ENCODE measurements at places on chromosomes 1 and 21.

GRCh38 chr1:63955370-63956145 lies 181.7 kb downstream of the ROR1 start:
- DNase-seq = no peak

GRCh38 chr1:58893257-58893869 lies 109.5 kb upstream of the JUN start:
- no peak for DNase-seq

- DNase-seq = peak; percentile 25
These were observed 9.0 kb upstream of the CSF1 start for GRCh38 chr1:109901524-109902145.

- DNase-seq = no peak
These were observed 44.5 kb downstream of the LRRC38 start for GRCh38 chr1:13469343-13469742.

GRCh38 chr1:1577367-1578011 lies 2.8 kb upstream of the SSU72 start:
- no peak for DNase-seq

DNA sequence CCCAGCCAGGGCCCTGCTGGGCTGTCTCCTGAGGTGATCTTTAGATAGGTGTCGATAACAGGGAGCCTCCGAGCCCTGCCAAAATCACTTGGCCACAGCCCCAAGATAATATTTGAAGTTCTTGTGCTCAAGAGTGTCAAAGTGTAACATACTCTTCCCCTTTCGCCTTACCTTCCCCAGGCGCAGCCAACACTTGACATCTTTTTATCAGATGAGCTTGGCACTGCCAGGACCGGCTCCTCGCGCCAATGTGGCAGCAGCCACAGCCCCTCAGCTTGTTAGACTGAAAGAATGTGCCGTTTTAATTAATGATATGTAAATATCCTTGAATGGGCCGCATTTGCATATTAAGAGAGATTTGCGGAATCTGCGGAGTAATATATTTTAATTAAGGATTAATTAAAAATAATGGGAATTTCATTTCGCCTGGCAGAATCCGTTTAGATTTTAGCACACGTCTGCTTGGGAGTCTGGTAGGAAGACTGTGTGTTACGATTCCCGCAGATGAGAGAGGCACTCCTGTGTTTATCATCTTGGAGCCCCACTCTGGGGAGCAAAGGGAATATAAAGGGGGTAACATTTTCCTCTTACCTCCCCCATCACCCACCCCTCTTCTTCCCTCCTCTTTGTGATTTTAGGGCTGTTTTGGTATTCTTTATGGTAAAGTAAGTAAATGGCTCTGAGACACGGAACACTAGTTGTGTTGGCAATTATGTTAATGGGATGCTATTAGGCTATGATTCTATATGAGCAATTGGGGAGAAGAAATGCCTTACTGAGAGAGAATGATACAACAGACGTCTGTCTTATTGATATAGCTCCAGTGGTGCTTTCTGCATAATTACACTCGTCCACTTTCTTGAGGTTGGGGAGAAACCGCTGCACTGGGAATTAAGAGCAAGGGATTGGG lies 109.8 kb downstream of the PBX1 start:
- no peak for DNase-seq

- peak; percentile 48 for DNase-seq
These were observed at the start of gene CDKN2C for GRCh38 chr1:50969611-50970508. Gene CDKN2C (plus strand): TSS chr1:50970245. CDS start chr1:50970369, 124 bp downstream.

- DNase-seq = no peak
These were observed 119.3 kb downstream of the LYPLAL1 start for GRCh38 chr1:219292999-219293398.

DNA sequence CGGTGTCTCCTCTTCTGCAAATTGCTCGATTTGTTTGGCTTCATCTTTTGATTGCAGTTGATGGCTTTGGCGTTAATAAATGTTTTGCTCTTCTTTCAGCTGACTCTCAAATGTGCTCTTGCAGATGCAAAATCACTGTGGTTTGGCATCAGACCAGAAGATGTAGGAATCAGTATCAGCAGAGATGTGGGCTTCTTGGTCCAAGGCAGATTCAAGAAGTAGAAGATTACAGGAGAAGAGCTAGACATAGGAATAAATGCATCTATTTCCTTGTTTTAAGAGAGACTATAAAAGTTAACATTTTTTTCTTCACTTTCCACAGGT lies 59.8 kb upstream of the BACH1 start:
- DNase-seq = no peak

GRCh38 chr21:34890724-34891612 lies 158.1 kb downstream of the RUNX1 start:
- DNase-seq = no peak

DNA sequence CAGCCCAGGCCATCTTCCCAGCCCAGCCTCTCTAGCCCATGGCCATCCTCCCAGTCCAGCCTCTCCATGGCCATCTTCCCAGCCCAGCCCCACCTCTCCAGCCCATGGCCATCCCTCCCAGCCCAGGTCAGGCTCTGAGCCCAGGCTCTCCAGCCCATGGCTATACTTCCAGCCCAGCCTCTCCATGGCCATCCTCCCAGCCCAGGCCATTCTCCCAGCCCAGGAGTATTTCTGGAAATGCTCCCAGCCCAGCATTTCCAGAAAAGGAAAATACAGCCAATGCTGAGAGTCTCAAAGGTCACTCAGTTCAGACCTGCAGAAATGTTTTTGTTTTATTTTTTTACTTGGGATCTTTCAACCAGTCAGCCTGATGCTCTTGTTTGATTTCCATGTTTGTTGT lies 70.0 kb upstream of the ZNF281 start:
- DNase-seq = no peak

GRCh38 chr1:28374297-28374696 lies 4.8 kb downstream of the PHACTR4 start:
- no peak for DNase-seq

- DNase-seq = no peak
These were observed 1.7 kb downstream of the SPSB1 start for GRCh38 chr1:9294405-9294773.

DNA sequence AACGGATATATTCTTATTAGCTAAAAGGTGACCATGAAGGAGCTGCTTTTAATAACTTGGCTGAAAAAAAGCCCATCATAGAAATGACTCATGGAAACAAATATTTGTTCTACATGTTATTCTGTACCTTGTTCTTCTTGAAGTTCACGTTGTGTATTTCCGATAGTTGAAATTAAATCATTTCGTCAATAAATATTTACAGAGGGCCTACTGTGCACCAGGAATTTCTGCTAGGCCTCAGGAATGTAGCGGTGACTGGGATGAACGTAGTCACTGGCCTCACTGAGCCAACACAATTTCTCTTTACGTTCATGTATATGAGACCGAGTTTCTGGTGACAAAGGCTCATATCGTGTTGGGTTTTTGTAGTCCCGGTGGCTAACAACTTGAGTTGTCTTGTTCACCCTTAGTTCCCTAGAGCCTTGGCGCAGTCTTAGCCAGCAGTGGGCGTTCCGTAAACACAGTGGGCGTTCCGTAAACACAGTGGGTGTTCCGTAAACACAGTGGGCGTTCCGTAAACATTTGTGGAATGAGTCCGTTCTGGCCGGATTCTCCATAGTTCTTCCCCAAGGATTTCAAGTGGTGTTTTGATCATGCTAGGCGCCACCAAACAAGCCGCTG lies 53.2 kb upstream of the VAMP3 start:
- DNase-seq = no peak

- DNase-seq = no peak
These were observed 13.1 kb upstream of the KYAT3 start for GRCh38 chr1:89005286-89006151.

DNA sequence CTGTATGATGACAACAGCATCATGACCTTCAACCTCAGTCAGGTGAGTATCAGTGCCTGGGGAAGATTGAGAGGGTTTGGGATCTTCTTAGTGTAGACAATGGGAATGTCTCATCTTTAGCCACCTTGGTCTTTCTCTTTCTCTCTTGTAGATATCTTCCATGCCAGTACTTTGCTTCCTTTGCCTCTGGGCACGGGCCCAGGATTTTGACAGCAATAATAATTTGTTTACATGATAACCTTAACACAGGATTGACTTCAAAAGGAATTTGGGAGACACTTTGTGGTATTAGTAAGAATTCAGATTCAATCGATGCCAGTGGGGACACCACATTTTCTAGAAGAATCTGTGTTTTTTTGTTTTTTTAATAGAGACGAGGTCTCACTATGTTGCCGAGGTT lies 12.1 kb upstream of the PIGV start:
- DNase-seq = no peak

- peak; percentile 73 for DNase-seq
These were observed 75.4 kb downstream of the ABCA4 start for GRCh38 chr1:94045465-94046056.

GRCh38 chr1:157124855-157125254 lies 13.3 kb downstream of the ETV3 start:
- no peak for DNase-seq

DNA sequence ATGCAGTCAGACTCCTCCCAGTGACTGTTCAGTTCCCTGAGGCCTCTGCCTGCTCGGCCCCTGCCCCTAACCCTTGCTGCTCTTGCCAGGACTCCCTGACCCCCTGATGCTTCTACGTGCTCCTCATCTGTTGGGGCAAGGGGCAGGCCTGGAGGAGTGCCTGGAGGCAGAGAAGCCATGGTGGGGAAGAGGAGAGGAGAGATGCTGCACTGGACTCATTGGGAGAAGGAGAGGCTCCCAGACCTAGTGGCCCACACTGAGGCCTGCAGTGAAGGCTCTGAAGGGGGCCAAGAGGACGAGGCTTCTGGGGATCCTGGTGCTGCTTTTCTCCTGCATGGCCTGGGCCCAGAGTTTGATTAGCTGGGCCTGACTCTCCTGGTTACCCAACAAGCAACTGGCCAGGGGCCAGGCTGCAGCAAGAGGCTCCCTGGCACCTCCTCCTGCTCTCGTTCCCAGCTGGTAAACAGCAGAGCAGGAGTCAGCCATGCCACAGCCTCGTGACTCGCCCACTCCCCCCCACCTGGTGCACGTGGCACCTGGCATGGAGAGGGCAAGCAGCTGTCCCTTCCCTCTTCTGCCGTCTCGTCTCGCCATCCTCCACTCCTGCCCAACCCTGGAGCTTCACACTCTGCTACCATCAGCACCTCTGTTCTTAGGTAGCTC lies 847 bp upstream of the RORC start:
- DNase-seq = no peak

DNA sequence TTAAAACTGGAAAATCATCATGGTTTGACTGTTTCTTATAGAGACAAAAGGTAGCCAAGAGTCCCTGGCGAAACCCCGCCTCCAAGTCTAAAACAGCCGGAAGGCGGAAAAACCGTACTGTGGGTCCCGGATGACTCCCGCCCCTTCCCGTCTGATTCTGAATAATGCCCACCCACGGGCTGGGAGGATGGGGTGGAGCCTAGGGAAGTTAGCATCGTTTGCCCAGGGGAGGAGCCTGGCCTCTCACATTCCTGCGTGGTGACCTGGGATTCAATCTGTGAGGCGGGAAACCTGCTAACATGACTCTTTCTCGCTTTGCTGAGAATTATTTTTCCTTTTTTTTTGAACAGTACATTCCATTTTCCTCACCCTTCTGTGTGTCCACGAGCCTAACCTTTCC lies 124.9 kb downstream of the KCNK1 start:
- no peak for DNase-seq

- DNase-seq = no peak
These were observed 138.8 kb upstream of the RUNX3 start for GRCh38 chr1:25068829-25069228.

- DNase-seq = no peak
These were observed 2.9 kb downstream of the TENT5C start for GRCh38 chr1:117608758-117609157.

DNA sequence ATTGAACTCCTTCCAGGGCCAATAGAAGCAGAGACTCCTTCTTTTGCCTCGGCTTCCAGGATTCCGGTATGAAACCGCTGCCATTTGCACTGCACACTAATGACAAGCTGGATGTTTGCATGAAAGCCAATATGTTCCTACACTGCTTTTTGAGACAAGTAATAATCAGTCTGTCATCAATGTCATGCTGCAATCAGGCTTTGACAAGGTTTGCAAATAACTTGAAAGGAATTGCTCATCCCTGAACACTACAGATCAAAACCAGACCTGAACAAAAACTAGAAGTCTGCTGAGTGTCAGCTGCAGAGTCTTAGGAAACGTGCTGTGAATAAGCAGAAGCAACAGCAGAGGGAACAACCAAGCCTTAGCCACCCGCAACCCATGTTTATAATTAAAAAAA lies 720.7 kb upstream of the CXADR start:
- DNase-seq = no peak

GRCh38 chr1:178470411-178470960 lies 26.3 kb downstream of the CLEC20A start:
- DNase-seq = no peak

DNA sequence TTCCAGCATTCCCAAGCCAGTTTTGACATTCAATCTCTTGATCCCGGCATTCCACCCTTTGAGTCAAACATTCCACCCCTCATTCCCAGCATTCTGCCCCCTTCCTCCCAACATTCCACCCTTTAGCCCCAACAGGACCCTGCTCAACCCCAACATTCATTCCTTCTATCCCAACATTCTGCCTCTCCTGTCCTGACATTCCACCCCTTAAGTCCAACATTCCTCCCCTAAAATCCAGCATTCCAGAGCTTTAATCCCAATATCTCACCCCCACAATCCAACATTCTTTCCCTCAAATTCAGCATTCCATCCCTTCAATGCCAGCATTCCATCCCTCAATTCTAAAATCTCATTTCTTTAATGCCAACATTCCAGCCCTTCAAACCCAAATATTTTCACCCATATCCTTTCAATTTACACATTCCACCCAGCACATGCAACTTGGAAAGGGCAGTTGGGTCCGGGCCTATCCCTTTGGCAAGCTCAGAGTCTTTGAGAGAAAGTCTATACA lies 22.9 kb downstream of the DDX20 start:
- no peak for DNase-seq
